ENCODE measurements at places on chromosomes 1 and 21.

DNA sequence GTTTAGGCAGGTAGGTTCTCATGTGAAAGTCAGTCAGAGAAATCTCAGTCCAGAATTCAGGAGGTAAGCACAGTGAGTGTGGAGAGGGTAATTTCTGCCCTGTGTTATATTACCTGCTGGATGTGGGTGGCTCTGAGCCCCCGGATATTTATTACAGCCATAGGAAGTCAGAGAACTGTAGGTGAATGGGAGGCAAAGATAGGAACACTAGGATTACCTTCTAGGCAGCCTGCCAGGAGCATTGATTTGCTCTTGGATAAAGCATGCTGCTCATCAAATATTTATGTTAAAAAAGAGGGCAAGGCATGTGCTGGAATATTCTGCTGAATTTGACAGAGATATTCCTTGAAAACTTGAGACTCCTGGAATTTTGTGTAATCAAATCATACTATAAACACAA, 8.5 kb downstream of the GNG12 start:
- no peak for DNase-seq

DNA sequence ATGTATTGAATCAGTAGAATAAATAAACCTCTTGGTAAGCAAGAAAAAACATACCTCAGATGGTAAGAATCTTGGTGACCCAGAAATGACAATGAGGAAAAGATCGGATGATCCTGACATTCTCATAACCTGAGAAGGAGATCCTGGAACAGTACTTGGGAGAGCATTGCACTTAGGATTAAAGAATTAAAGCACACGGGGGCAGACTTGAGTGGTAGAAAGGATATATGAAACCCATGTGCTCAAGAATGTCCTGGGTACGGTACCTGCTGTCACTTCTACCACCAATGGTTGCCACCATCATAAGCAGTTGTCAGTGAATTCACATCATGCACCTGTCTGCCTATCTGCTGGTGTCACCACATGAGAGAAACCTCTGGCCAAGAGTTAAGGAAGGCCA, 108.9 kb upstream of the GJB5 start:
- no peak for DNase-seq

- no peak for DNase-seq
Observed at GRCh38 chr1:177631770-177632169, 338.1 kb downstream of the SEC16B start.

DNA sequence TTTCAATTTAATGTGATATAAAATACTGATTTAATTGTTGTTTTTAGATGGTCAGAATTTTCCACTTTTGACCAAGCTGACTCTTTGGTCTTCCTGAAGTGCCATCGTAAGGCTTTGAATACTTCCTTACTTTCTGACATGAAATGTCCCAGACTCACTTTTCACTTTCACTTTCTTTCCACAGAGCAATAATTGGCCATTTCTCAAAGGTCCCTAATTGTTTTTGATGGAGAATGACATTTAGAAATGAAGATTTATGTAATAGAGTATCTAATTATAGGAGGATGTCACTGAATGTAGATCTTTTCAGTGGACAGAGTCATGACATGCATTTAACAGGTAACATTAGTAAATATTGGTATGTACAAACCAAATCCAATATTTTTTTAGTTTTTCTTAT, 1141.6 kb downstream of the KCNT2 start:
- no peak for DNase-seq

GRCh38 chr1:72003092-72003491, 279.2 kb downstream of the NEGR1 start:
- DNase-seq: no peak

GRCh38 chr1:244409701-244410100, 42.0 kb downstream of the ADSS2 start:
- no peak for DNase-seq

DNA sequence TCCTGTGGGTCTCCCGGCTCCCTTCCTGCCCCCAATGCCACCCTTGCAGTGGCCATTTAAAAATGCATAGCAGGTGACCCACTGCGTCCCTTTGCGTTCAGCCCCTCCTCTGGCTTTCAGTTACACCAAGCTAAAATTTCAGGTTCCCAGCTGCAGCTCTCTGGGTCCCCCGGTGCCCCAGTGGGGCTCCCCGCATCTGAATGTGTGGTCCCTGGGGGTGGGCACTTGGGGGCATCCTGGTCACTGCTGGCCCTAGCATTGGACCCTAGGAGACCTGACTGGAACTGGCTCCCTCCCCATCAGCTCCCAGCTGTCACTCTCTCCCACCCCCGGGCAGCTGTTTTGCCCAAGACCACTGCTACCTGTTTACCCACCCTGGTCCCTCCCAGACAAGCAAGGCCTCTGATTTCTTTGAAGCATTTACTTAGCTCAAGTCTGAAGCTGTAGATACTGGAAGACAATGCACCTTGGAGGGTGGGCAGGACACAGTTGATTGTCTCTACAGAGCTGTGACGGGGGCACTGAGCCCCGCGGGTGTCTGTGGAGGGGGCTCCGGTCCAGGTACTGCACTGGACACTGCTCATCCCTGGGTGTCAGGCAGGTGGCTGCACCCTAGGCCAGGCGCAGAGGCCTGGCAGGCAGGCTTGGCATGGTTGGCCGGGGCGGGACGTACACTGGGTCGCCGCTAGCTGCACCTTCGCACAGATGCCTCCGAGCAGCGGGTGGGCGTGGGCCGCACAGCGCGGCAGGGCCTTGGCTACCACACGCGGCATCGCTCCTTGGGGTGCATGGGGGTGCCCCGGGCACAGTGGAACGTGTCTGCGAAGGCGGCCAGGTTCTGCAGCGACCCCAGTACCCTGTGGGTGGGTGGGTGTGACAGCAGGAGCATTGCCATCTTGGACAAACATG, 3.9 kb downstream of the PRXL2B start:
- no peak for DNase-seq

DNA sequence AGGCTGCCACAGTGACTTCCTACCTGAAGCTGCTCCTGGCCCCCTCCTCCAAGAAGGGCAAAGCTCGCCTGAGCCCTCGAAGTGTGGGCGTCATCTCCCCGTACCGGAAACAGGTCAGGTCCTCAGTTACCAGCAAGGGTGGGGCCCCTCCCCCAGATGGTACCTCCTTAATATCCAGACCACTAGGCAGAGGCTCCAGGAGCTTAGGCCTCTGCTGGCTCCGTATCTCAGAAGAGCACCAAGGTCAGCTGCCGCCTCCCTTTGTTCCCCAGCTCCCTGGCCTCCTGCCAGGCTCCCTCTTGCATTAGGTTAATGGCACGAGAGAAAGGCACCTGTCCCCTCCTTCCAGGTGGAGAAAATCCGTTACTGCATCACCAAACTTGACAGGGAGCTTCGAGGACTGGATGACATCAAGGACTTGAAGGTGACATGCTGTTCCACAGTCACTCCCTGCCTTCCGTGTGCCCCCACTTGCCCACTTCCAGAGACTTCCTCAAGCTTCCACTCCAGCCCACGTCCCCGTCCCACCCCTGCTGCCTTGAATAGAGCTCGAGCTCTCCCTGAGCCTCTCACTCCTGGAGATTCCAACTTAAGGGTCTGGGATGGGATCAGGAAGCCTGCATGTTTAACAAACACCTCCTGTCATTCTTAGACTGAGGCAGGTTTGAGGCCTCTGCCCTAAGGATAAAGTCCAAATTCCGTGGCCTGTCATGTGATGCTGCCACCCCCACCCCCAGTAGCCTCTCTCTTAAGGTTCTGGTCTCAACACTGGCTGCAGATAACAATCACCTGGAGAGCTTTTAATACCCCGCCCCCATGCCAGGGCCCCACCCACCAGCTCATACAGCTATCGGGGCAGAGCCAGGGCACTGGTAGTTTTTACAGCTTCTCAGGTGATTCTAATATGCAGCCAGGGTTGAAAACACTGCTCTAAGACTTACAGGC, 8.3 kb downstream of the RHOC start:
- DNase-seq: no peak

GRCh38 chr21:35359076-35359475, 310.0 kb upstream of the RUNX1 start:
- DNase-seq: no peak

- no peak for DNase-seq
Observed at GRCh38 chr1:1116701-1117468, 996 bp upstream of the C1orf159 start.

- no peak for DNase-seq
Observed at GRCh38 chr1:221794935-221795334, 53.0 kb upstream of the DUSP10 start.

DNA sequence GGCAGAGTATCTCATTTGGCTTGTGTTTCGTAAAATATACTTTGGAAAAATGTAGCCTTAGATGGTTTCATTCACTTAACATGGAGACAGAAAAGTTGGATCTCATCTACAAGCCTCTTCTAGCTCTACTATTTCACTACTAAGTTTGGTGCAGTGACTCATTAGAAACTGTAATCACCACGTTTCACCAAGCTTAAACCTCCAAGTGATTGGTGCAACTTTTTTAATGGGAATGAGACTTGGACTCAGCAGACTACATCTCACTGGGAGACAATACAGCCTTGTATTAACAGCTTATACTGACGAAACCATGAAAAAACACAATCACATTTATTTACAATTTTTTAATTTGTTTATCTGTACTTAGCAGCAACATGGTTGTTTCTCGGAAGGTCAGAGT, 29.9 kb upstream of the NRIP1 start:
- DNase-seq: no peak

- DNase-seq: no peak
Observed at GRCh38 chr1:245060684-245061374, 94.0 kb upstream of the KIF26B start.

GRCh38 chr21:44916965-44917364, 3.7 kb downstream of the ITGB2 start:
- DNase-seq: no peak

DNA sequence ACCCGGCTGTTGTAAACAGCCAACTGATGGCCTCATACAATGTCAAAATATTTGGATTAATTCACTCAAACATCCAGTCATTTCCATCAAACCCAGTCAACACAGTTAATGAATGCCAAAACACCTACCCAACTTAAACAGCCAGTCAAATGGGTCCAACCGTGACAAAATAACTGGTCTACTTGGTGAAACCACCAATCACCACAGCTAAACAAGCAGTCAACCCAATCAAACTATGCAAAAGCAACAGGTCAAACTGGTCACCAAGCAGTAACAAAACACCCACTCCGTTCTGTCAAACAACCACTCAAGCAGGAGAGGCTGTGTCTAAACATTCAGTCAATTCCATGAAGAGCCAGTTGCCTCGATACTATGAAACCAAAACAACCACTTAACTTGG, 119.2 kb downstream of the FOXD2 start:
- DNase-seq: no peak

DNA sequence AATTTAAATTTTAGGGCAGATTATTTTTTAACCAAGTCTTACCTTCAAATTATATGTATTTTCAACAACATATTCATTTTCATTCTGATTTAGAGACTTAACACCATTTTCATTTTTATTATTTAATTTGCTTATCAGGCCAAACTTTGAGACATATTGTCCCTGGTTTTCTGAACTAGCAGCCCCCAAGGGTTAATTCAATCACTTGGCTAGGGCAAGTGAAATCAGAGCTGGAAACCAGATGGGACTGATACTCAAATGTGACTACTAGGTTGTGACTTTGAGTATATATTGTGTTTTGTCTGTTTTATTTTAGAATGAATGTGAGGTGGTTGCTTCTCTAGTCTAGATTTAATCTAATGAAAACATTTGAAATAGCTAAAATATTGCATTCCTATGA, 198.9 kb upstream of the PTGFR start:
- no peak for DNase-seq

DNA sequence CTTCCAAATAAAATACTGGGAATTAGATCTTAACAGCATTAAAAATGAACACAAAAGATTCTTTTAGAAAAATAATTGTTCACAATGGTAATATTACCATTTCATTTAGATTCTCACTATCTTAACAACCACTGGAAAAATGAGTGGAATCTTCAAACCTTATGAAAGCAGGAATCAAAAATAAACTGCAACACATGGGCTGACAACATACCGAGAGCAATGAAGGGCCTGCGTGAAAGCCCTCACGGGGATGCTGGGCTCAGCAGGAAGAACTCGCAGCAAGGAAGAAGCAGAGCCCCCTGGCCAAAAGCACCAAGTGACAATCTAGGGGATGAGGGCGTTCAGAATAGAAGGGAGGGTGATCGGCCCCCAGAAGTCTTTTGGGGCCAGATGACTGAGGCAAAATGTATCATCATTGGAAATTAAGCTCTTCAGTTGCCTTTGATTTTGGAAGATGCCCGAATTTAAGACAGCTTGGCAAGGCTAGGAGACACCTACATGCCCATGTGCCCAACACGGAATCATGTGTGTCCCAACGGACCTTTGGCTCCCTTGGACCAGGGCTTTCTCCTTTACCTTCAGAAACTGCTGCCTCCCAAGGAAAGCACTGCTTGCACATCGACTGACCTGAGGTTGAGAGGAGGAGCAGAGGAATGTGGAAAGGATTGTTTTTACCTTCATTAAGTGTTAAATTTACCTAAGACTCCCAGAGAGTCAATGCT, 103.9 kb downstream of the TGFBR3 start:
- DNase-seq: no peak

DNA sequence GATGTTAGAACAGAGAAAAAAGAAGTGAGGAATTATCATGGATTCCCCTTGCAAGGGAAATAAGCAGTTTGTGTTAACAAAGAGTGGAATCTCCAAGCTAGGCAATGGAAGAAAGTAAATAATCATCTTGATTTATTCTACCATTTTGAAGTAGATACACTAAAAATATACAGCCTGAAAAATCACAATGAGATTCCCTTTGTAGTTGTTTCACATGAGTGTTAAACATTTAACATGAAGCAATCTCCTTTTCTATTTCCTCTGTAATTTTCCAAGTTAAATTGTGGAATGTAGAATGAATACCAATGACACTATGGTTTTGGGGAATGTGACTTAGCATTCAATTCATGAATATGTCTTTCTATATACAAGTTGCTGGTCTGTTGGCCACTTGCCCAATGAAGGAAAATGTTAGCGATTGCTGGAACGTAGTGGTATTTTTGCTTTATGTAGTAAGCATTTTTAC, 5.7 kb downstream of the TGFB2 start:
- DNase-seq: no peak

GRCh38 chr1:53470584-53470983, 11.4 kb downstream of the DMRTB1 start:
- no peak for DNase-seq

GRCh38 chr1:205692423-205692822, 12.1 kb upstream of the SLC45A3 start:
- no peak for DNase-seq

All from NCI-H1417 treated with DMSO at 0.1 percent for 48 hours (cell line).